ENCODE measurements at places on chromosomes 6 and 20.
A peak's percentile ranks its signal among the peaks of the same experiment; 100 is the strongest.

GRCh38 chr6:20708367-20709124 is 174.3 kb downstream of the CDKAL1 start:
- DNase-seq = no peak

GRCh38 chr6:25670208-25670607 is 18.2 kb downstream of the SCGN start:
- no peak for DNase-seq

DNA sequence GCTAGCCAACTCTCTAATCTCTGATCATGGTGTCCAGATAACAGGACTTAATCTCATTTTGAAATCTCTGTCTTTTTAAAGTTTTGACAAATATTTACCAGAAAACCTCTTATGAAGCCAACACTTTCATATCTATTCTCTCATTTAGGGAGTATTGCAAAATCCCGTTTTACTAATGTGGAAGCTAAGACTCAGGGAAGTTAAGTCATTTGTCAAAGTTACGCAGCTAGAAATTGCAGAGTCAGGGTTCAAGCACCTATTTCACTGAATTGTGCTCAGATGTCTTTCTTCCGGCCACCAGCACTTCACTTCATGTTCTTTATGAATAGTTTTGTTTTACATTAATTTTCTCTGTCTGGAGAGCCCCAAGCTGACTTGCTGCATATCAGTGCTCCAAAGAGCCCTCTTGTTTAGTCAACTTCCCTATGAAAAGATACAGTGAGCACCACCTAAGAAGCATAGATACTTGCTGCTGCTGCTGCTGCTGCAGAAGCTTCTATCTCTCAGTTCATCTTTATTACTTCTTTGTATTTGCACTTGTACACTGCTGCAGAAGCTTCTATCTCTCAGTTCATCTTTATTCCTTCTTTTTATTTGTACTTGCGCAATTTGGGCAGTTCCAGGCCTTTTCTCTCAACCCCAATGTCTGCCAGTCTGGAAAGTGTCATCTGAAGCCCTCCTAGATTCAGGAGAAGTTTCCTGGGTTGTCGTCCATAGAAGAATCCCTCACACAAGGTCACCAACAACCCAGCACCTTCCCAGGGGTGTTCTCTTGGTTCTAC is 329.7 kb downstream of the MAFB start:
- no peak for DNase-seq

DNA sequence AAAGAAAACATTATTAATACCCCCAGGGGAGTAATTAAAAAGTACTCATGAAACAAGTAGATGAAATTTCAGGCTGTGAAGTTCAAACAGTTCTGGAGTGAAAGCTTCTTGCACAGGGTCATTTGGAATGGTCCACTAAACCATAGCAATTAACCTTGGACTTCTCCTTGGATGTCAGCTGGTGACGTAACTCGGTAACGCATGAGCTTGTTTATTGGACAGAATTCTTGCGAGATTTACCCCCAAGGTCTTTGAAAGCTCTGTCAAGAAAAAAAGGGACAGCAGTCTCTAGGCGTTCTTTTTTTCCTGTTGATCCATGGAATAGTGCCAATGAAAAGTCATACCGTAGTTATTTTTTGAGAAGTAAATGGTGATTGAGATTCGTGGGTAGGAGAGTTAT is 2.2 kb downstream of the CD83 start:
- peak; percentile 10 for DNase-seq

GRCh38 chr6:160274871-160275510 is 16.4 kb upstream of the SLC22A2 start:
- no peak for DNase-seq

Data from CD4-positive, alpha-beta T cell treated with Interleukin-4 for 1 hour (primary cell).